ENCODE measurements at places on chromosomes 5 and 9. TPM values are rescaled to one million over a fixed set of nuclear protein-coding genes. Genes with fewer than 3 reads are reported as not detected.

Gene PRR7
- 1.6 TPM for polyA plus RNA-seq

Gene TAF1L
- polyA plus RNA-seq = under 0.01 TPM

Gene FCN2
- polyA plus RNA-seq = 0.75 TPM

GRCh38 chr5:42168091-42168670 is 243.1 kb downstream of the FBXO4 start:
- no peaks in the 10 kb centered on the region for H3K27me3 ChIP-seq
- no peak for DNase-seq
- no peaks in the 10 kb centered on the region for H3K4me1 ChIP-seq
